GM10248 (cell line): ENCODE measurements at places on chromosomes 1 and 21.
A peak's percentile ranks its signal among the peaks of the same experiment; 100 is the strongest.

GRCh38 chr1:112470966-112471365 is 37.8 kb upstream of the WNT2B start:
- no peak for DNase-seq

GRCh38 chr1:187070076-187070475 is 241.3 kb downstream of the PLA2G4A start:
- DNase-seq = no peak

DNA sequence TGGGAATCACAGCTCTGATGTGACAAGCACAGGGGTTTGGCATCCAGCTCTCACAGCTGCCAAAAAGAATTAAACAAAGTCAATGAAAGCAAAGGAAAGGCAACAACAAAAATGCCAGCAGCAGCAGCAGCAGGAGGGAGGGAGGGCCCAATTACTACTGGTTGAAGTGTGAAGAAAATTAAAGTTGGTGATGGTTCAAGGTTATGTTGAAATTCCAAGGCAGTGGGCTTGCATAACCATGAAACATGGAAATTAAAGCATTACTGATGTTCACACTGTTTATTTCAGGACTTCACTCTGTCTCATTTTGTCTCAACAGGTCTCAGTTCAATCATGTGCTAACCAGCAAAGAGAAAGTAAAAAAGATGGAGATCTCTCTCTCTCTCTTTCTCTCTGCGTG is 220.3 kb upstream of the LYPLAL1 start:
- DNase-seq = no peak

- no peak for DNase-seq
Measured at GRCh38 chr21:46120301-46121285, 22.7 kb downstream of the COL6A2 start.

DNA sequence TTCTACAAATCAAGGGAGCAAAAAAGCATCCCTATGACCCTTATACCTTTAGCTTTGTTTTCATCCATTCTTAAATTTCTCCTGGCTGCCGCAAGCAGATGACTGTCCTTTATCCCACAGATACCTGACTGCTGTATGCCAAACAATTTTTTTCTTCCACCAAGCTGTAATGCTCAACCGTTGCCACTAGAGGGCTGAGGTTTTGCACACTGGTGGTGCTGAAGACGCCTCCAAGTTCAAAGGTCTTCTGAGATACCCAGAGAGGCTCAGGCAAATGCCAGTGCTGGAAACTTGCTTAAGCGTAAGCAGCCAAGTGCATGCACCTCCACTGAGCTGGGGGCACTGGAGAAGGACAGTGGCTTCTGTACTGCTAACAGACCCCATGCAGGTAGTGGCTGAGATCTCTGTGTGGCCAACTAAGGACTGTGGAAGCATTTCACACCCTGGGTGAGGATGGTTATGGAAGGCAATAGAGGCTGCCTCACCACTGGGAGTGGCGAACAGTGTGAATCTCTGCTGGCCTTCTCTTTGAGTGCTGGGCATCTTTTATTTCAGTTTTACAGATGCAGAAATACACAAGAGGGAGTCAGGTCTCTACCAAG is 28.5 kb downstream of the CNIH3 start:
- peak; percentile 75 for DNase-seq

DNA sequence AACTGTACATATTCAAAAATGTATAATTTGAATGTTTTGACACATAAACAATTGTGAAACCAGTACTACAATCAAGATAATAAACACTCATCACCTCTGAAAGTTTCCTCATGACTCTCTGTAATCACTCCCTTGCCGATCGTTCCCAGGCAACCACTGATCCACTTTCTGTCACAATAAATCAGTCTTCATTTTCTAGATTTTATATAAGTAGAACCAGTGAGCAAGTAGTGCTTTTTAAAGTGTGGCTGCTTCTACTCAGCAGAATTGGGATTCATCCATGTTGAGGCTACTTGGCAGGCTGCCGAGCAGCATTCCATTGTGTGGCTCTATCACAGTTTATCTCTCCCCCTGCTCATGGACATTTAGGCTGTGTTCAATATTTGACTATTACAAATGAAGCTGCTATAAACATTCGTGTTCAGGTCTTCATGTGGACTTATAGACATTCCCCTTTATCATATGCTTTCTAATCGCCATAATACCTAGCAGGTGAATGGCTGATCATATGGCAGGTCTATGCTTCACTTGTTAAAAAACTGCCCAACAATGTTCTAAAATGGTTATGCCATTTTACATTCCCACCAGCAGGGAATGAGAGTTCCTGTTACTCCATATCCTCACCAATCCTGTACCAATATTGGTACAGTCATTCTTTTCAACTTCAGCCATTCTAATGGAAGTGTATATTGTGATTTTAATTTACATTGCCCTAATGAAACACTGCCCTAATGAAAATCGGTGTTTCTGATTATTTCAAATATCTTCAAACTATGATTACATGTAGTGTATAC is 20.5 kb downstream of the TEX38 start:
- no peak for DNase-seq

- DNase-seq = no peak
Measured at GRCh38 chr1:29396438-29397255, 160.3 kb downstream of the PTPRU start.

DNA sequence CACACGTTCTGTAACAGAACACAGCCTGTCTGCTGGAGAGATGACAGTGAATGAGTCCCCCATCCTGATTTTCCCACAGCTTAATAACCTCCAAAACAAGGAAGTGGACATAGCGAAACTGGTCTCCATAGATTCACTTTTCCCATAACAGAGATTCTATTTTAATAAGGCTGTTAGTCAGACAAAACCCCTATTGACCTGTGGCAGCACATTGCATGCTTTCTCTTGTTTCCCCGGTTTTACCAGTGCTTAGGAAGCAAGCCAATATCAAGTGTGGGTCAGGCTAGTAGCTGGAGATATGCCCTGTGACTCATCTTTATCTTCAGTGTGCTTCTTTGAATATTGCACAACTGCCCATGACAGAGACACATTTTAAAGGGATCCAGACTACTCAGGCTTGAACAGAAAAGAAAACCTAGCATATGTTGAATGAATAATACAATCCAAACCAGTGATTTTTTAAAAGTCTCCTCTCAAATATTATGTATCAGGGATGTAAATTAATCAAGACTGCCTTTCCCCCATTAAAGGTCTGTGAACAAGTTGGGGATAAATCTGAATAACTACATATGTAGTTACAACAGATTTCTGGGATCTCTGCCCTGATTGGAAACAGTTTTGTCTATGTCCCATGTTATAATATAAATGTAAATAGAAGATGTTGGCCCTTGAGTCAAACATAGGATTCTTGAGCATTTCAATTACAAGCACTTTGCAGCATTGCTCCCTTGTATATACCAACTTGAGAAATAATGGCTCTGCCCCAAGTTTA is 11.9 kb upstream of the CLDN8 start:
- no peak for DNase-seq

DNA sequence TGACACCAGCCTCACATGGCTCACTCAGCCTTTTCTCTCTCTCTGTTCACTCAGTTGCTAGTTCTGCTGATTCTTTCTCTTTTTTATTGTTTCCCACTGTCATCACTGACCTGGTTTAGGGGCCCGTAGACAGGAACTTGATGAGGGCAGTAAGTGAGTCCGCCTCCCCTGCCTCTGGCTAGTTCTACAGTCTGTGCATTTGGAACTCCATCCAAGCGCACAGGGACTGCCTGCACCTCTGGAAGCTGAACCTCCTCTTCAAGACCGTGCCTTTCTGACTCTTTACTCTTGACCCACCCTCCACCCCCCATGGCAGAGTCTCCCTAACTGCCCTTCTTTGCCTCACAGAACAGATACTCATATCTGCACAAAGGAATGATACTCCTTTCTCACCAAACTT is 4.2 kb downstream of the TENT5C start:
- DNase-seq = no peak

- DNase-seq = no peak
Measured at GRCh38 chr1:34671887-34672286, 83.0 kb upstream of the GJB5 start.

- DNase-seq = no peak
Measured at GRCh38 chr1:222940906-222941305, 126.1 kb downstream of the DISP1 start.

- no peak for DNase-seq
Measured at GRCh38 chr1:226534645-226535044, 13.9 kb upstream of the STUM start.
